Effector memory CD8-positive, alpha-beta T cell (primary cell): ENCODE measurements at places on chromosomes 11 and 22.

DNA sequence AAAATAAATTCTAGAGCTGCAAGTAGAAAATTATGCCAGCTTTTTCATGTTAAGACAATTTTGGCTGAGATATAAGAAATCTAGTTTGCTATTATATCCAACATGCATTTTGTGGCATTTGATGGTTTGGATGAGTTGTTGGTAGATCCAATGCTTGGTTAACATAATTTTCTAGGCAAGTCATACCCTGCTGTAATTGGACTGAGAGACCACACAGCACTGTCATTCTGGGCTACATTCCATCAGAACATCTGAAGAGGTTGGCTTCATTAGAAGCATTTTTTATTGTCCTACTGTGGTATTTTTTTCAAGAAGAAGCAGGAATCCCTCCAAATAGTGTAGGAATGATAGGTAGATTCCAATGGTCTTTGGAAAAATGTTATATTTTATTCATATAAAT, 561.0 kb downstream of the LUZP2 start:
- DNase-seq: no peak

- no peak for DNase-seq
These were observed 1.7 kb upstream of the TSSC4 start for GRCh38 chr11:2398664-2399355.

DNA sequence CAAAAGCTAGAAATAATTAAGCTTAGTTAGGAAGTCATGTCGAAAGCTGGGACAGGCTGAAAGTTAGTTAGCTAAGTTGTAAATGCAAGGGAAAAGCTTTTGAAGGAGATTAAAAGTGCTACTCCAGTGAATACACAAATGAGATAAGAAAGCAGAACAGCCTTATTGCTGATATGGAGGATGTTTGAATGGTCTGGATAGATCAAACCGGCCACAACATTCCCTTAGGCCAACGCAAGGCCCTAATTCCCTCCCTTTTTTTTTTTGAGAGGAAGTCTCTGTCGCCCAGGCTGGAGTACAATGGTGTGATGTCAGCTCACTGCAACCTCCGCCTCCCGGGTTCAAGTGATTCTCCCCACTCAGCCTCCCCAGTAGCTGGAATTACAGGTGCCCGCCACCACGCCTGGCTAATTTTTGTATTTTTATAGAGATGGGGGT, 23.3 kb upstream of the WEE1 start:
- no peak for DNase-seq

GRCh38 chr22:22789233-22789921, 98.2 kb upstream of the IGLL5 start:
- DNase-seq: no peak

DNA sequence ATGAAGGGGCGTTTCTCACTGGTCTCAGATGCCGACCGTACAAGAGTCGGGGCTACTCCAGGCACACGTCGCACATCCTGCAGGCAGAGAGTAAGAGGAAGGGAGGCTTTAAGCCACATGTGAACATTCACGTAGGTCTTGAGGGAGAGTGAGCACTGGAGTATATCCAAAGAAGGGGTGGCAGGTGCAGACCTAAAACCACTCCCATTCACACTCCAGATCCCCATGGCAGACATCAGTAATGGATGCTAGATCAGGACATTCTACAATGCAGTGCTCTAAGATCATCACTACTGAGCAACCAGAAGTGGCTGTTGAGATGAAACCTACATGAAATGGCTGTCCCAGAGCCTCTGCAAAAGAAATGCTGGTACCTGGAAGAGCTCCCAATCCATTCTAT, 39.0 kb downstream of the WT1 start:
- no peak for DNase-seq

- DNase-seq: no peak
These were observed 9.9 kb upstream of the APOBEC3A start for GRCh38 chr22:38947321-38948140.

DNA sequence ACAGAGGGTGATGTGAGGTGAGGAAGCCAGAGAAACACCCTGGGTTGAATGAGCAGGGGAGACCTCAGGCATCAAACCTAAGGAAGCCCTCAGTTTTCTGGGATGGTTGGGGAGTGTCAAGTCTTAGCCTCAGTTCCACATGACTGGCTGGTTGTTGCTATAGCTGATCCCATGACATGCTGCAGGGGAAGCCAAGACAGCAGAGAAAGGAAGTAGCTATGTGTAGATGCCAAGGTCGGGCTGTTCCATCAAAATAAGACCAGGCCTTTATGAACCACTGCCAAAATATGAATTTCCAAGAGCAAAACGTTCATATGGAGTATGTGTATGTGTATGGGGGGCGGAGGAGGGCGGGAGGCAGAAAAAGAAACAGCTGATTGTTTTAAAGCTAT, 11.6 kb downstream of the CD59 start:
- DNase-seq: no peak

- DNase-seq: no peak
These were observed 1.9 kb downstream of the SLC5A1 start for GRCh38 chr22:32044913-32045312.

GRCh38 chr22:19147195-19147780, 2.8 kb downstream of the GSC2 start:
- no peak for DNase-seq

DNA sequence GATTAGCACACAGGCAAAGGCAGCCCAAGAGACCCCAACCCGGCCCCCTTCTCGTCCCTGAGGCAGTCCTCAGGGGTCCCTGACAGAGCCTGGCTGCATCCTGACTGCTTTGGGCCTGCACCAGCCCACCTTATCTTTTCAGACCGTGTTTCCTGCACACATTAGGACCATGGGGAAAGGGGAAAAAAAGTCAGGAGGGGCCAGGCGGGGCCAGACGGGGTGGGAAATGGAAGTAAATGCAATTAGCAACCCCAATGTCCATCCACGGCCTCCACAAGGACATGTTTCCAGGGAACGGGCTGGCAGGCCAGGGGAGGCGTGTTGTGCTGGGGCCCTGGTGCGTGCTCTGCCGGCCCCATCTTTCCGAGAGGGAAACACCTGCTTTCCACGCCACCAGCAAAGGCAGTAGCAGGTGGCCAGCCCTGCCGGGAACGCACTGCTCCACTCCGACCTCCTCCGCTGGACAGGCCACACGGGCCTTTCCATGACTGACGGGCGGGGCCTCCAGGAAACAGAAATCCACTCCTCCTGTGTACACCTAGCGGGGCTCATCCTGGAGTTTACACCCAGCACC, 7.4 kb downstream of the EHD1 start:
- DNase-seq: no peak

DNA sequence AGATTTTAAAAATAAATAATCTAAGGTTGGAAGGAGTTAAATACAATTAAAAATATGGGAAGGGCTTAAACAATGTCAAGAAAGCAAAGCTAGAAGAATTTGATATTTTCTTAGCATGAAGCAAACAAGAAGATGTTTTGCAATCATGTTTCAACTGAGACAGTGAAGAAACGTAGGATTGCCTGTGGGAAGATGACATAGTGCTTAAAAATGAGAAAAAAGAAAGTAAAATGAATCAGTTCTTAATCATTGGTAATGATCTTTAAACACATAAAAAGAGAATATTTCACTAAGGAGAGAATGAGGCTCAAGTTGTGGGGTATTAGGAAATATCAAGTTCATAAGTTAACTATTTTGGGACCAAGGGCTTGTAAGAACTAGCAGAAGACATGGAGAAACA, 855.0 kb downstream of the METTL15 start:
- no peak for DNase-seq

DNA sequence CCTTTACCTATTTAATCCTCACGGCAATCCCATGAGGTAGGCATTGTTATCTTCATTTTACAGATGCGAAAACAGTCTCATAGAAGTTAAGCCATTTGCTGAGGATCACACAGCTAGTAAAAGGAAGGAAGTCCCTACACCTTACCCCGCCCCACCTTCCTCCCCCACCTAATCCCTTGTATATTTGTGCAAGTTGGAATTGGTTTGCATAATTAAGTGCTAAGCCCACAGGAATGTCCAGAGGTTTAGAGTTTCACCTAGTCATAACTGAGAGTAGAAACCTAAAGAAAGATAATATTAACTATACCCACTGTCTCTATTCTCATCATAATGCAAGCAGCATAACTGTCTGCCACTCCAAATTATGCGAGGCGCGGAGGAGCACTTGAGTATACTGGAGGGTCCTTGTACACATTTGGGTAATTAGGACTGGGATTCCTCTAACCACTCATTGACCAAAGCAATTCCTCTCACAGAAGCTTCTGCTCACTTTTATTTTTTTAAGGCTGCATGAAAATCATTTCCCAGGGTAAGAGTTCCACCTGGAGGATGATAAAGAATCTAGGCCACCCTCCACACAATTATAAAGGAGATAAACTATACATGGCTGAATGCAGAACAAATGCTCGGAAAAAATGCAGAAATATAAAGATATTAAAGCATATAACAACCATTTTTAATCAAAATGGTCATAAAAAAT, 199.9 kb downstream of the FAM181B start:
- no peak for DNase-seq

- no peak for DNase-seq
These were observed 24.8 kb downstream of the RRAS2 start for GRCh38 chr11:14334192-14334591.

GRCh38 chr22:37266581-37267134, 15.7 kb upstream of the CYTH4 start:
- no peak for DNase-seq

DNA sequence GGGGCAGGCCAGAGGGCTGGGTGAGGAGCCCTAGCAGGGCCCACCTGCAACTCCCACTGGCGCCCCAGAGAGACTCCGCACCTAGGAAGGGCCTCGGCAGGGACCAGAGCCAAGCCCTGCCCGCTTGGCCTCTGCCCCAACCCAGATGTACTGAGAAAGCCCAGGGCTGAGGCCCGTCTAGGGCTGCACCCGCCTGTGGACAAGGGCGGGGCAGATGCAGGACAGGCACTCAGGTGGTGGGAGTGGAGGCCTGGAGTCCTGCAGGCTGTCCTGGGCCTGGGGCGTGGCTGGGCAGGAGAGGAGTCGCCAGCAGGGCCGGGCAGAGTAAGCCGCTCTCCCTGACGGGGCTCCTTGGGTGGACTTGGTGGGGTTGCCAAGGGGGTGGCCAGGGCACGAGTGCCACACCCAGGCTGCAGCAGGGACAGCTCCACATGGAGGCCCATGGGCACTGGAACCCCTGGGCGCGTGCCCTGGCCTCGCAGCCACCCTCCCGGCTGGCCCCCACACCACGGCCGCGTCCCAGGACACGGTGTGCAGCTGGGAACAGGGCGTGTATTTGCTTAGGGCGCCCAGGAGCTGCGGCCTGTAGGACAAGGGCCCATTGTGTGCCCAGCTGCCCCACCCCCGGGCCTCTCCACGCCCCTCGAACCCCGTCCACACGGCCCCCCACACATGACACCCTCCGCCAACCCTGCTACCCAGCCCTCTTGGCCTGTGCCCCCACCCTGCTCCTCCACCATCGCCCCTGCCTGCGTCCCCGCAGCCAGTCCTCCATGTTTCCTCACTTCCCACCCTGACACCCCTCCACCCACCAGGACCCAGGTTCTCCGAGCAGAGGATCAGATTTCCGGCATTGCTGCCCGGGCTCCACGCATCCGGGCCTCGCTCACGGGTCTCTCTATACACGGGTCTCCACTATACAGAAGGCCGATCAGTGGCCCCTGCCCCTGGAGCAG, 11.3 kb upstream of the PIM3 start:
- no peak for DNase-seq

- DNase-seq: no peak
These were observed 3.1 kb downstream of the ENDOD1 start for GRCh38 chr11:95092549-95093324.

- DNase-seq: no peak
These were observed 37.1 kb downstream of the MCM5 start for GRCh38 chr22:35437049-35437448.

GRCh38 chr22:31346733-31347250, 646 bp upstream of the PATZ1 start:
- peak; percentile 21 for DNase-seq

- DNase-seq: no peak
These were observed 49.3 kb upstream of the IGLL5 start for GRCh38 chr22:22838148-22838786.

DNA sequence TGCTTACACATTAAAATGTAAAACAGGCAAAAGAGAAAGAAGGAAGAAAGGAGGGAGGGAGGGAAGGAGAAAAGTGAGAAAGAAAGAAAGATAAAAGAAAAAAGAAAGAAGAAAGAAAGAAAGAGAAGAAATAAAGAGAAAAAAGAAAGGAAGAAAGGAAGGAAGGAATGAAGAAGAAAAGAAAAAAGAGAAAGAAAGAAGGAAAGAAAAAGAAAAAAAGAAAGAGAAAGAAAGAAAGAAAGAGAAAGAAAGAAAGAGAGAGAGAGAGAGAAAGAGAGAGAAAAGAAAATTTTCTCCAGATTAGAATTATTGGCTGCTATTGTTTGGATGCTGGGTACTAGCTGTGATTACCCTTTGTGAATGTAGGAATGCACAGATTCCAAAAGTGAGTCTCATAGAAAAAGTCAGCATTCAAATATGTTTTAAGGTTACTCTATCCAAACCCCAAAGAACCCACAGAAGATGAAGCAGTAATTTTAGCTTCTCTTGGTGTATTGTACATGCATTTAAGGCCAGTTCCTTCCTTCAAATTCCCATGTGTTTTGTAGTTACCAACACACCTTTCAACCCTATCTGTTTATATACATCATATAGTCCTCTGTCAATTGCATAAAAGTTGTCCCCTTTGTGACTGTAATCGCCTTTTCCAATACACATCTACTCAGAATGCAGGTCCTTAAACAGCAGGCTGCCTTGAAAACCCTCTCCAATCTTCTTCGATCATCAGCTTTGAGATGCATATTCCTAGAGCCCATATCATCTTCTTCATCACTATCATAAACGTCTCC, 789 bp upstream of the FAM111A start:
- DNase-seq: no peak

GRCh38 chr11:65334696-65335295, 1.1 kb downstream of the DPF2 start:
- DNase-seq: no peak

DNA sequence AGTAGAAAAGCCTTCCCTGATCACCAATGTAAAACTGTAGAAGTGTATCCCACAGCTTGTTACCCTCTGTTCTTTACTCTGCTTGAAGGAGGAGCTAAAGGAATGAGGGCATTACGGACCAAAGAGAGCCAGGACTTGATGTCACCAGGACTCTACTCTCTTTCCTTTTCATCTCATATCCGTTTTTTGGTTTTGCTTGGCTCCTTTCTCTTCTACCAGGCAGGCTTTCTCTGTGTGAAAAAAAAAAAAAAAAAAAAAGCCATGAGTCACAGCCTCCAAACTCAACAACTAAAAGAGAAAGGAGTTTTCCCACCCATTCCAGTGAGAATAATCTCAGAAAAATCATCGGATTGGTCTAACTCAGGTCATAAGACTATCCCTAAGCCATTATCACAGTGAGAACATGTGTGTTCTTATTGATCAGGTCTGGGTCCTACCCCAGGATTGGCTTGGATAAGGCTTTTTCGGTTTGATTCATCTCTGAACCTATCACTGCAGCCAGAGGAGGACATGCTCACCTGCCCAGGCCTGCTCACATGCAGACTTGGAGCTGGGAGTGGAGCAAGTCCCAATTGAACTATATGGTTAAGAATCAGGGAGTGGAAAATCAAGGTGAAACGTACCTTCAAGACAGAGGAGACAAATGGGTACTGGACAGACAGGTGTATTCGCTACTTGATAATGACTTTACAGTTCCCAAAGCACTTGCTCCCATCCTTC, 19.4 kb upstream of the LRRC55 start:
- DNase-seq: no peak

GRCh38 chr11:118522571-118523072, 4.7 kb upstream of the TTC36 start:
- no peak for DNase-seq
